ENCODE measurements at places on chromosomes 1 and 21. TPM values are rescaled to one million over a fixed set of nuclear protein-coding genes. Genes with fewer than 3 reads are reported as not detected.

Gene HAO2
- not detected for total RNA-seq

Gene NTMT2
- total RNA-seq: not detected

Gene SPAG17
- total RNA-seq: not detected

Gene ZDHHC18
- 5.3 TPM for total RNA-seq

Gene CD2
- total RNA-seq: not detected

Data from endothelial cell of coronary artery (primary cell).